CD4-positive, alpha-beta T cell treated with Interleukin-21 for 1 hour (primary cell): ENCODE measurements at places on chromosomes 7 and 10.
A peak's percentile ranks its signal among the peaks of the same experiment; 100 is the strongest.

DNA sequence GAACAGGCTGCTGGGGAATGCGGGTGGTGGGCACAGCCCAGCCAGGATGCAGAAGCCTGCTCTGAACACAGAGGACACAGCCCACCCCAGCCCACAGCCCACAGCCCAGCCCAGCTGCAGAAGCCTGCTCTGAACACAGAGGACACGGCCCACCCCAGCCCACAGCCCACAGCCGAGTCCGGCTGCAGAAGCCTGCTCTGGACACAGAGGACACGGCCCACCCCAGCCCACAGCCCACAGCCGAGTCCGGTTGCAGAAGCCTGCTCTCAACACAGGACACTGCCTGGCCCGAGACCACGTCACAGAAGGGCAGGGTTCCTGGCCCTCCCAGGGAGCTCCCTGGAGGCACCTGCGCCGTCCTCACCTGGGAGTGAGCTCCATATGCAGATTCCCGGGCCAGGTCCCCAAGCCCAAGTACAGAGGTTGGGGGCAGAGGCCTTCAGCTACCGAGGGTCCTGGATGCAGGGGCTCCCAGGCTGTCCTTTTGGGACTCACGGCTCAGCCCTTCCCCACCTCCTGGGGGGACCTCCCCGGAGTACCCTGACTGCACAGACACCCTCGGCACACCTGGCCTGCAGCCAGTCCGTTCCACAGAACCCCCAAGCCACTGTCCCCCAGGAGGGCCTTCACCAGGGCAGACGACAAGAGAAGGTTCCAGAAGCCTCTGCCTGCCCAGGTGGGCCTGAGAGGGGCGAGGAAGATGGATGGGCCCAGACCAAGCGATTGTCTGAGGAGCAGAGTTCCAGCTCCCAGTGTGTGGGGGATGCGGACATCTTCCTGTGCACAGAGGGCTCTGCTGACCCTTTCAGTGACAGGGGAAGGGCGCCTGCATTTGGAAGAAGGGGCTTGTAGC, 23.7 kb upstream of the FOXL3 start:
- DNase-seq = no peak

DNA sequence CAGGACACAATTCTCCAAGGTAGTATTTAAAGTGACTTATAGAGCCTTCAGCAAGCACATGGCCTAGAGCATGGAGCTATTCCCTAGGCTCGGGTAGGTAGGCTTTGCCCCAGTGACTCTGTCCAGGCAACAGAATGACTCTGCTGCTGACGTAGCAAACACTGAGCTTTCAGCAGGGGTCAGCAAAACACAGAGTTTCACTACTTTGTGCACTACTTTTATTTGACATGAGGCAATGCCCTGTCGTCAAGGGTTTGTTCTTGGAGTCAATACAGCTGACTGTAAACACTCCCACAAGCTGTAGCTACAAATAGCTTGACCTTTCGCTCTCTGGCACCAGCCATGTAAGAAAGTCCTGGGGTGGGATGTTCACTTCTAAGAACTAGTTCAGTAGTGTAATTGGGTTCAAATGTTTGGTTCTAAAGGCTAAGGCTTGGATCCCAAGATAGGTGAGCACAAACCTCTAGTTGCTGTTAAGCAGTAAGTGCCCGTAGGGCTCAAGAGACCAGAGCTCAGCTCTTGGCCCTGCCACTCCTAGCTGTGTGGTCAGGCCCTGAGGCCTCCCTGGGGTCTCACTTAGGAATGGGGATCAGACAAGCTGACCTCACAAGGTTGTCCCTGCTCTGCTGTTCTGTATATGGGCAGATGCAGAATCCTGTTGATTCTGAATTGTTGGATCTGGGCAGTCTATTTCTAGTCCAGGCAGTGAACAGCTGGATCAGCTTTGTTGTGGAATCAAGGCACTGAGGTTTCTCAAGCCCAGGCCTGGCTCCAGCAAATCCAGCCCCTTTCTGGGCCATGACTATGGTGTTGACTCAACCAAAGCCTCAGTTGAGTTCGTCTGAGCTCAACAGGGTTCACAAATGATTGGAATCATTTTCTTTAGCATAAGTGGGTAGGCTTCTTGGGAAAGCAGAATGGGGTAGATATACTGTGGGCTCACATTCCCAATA, 10.7 kb downstream of the NODAL start:
- no peak for DNase-seq

- no peak for DNase-seq
Measured at GRCh38 chr10:76453332-76453731, 1021.9 kb downstream of the LRMDA start.

- DNase-seq = no peak
Measured at GRCh38 chr10:66931949-66932343, 6.1 kb downstream of the LRRTM3 start.

GRCh38 chr10:27446091-27446918, 57.8 kb upstream of the RAB18 start:
- DNase-seq = peak; percentile 44

- DNase-seq = no peak
Measured at GRCh38 chr10:114044247-114045135, 825 bp downstream of the ADRB1 start.

- no peak for DNase-seq
Measured at GRCh38 chr10:68989317-68989990, 851 bp downstream of the KIFBP start.

GRCh38 chr7:154332811-154333580, 280.8 kb downstream of the DPP6 start:
- no peak for DNase-seq

- no peak for DNase-seq
Measured at GRCh38 chr10:96439725-96440124, 74.0 kb downstream of the TLL2 start.

- DNase-seq = no peak
Measured at GRCh38 chr10:131660427-131660826, 240.4 kb upstream of the PPP2R2D start.

- no peak for DNase-seq
Measured at GRCh38 chr7:74010407-74010806, 17.6 kb upstream of the ELN start.

DNA sequence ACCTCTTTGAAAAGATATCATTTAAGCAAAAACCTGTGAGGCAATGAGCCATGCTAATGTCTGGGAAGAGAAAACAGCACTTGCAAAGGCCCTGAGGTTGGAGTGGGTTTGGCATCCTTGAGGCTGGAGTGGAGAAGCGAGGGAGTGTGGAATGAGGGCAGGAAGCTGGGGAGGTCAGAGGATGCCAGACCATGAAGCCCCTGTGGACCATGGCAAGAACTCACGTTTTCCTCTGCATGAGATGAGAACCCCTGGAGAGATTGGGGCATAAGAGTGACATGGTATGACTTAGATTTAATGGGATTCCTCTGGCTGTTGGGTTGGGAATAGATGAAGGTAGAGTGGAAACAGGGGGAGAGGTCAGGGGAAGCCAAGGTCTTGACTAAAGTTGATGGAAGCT, 49.4 kb downstream of the GPR26 start:
- DNase-seq = no peak

GRCh38 chr10:34184397-34184796, 630.7 kb downstream of the PARD3 start:
- DNase-seq = no peak

DNA sequence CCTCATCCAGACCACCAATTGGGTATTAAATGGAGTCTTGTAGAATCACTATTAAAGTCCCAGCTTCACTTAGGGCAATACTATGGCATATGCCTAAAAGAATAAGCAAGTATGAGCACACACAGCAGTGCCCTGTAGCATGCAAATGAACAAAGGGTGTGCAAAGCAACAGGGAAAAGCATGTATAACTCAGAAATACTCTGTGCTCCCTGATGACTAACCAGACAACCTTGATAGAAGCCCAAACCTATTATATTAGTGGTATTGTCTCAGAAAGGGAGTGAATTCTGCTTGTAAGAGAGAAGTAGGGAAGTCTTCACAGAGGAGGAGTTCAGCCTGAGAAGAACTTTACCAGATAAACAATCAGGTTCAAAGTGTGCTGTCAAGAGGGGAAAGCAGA, 131.2 kb downstream of the DGKI start:
- no peak for DNase-seq

DNA sequence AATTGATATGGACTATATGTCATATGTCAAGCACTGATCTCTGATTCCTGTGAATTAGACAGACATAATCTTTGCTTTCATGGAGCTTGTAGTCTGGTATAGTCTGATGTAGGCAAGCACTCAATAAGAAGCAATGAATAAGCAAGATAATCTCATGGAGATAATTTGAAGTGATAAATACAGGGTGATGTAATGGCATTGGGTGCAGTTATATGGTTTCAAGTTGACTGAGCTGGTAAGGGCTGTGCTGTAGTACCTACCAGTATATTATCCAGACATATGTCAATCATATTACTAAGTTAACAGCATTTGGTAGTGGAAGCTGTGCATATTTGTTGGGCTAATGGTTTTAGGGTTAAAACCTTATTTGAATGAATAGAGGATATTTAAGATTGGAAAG, 117.5 kb upstream of the PRPS1L1 start:
- DNase-seq = no peak

DNA sequence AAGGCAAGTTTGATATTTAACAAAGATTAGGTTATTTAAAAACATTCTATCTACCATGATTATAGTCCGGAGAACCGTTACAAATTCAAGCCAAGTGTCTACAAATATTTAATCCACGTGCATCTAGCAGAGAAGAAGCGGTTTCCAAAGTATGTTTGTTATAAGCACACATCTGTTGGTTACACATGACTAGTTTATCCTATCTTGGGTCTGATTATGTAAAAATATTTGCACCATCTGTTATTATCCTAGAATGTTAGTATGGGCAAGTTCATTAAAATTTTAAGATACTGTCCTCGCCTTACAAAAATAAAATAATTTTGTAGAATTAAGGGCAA, 289.2 kb upstream of the VSTM2A start:
- no peak for DNase-seq

DNA sequence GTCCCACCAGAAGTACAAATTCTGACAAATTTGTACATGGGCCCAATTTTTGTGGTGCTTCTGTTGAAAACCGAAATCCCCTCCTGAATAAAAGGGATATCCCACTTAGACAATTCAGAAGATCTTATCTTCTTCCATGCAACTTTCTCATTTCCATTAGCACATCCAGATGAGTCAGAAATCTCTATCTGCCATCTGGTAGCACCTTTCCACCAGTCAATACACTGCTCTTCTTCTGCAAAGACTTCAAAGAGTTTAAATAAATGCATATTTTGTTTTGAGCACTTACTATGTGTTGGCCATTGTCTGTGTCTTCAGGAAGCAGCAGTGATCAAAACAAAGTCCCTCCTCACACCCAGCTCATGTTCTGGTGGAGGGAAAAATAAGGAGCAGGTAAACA, 12.7 kb upstream of the KLF6 start:
- no peak for DNase-seq

DNA sequence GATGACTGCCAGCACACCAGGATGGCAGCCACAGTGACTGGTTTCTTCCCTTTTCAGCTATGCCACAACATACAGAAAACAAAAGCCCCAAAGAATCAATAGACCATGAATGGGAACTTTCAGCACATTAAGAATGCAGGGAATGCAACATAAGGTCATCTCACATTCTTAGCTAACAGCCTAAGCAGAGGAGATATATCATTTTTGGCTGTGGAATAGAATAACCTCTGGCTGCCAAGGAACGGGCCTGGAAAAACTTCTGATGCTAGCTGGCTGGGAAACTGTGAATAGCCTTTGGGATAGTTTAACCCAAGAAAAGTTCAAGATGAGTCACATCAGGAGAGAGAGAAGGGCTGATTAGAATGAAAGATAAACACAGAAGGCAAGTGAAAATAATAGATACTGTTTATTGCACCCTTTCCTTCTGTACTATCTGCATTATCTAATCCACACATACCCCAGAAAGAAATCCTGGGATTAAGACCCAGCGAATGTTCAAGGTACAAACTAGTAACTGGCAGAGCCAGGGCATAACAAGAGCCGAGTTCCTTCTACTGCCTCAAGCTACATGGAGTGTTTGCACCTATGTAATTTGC, 169.2 kb downstream of the SEMA3A start:
- no peak for DNase-seq

GRCh38 chr10:77973276-77973675, 46.7 kb upstream of the DLG5 start:
- no peak for DNase-seq

DNA sequence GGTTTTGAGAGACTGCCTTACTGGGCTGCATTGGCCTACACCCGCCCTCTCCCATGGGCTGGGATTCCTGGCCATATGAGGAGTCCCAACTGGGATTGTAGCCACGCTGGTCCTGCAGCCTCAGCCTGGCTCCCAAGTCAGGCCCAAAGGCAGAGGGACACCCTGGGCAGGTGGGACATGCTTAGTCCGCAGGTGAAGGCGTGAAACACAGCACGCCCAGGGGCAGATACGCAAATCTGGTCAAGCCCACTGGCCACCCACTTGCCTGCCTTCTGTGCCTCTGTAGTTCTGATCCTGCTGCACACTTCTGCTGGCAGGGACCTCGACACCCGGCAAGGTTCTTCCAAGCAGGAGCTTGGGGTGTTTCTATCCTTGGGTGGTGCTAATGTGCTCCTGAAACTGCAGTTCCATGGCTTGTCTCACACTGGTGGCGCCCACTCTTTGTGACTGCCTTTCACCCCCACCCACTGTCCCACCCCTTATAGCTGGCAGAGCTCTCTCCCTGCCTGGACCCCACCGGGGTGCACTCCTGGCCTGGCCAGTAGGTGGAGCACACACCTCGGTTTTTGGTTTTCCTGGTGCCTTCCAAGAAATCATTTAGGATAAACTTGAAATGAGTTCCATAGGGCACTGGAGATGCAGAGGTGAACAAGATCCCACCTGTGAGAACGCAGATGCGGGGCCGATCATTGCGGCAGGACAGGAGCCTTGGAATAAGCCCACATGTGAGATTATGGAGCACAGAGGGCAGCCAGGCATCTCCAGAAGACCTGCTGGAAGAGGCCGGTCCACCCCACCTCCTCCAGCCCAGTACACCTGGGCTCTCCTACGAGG, 47.9 kb downstream of the MKI67 start:
- peak; percentile 53 for DNase-seq

GRCh38 chr10:74189999-74190421, 39.0 kb downstream of the ADK start:
- peak; percentile 30 for DNase-seq

GRCh38 chr10:124911124-124912067, 30.5 kb upstream of the ZRANB1 start:
- DNase-seq = no peak

GRCh38 chr7:10913457-10913856, 60.2 kb upstream of the PHF14 start:
- DNase-seq = no peak

GRCh38 chr10:34360984-34361383, 454.1 kb downstream of the PARD3 start:
- no peak for DNase-seq

GRCh38 chr10:113866551-113867394, 12.3 kb downstream of the NHLRC2 start:
- DNase-seq = no peak
